Fibroblast of the aortic adventitia (primary cell): ENCODE measurements at places on chromosomes 7 and 10.
A peak's percentile ranks its signal among the peaks of the same experiment; 100 is the strongest.

DNA sequence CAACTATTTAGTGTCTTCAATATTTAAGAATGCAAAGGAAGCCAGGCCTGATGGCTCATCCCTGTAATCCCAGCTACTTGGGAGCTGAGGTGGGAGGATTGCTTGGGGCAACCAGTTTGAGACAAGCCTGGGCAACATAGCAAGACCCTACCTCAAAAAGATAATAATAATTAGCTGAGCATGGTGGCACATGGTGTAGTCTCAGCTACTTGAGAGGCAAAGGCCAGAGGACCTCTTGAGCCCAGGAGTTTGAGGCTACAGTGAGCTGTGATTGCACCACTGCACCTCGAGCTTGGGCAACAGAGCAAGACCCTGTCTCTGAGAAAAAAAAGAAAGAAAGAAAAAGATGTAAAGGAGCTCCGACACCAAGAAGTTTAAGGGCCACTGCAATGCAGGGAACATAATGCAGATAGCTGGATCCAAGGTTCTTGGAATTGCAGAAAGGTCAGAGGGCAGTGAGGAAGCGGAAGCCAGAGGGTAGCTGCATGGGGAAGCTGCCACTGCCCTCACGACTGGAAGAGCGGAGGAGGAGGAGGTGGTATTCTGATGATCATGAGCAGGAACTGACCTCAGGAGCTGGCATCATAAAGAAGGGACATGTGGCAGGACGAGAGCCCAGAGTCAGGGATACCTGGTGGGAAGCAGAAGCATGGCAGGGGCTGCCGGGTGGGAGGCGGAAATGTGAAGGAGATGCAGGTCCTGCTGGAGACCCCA, 60.2 kb upstream of the PODXL start:
- DNase-seq: no peak

GRCh38 chr7:111933609-111934008, 272.6 kb downstream of the DOCK4 start:
- DNase-seq: peak; percentile 19

GRCh38 chr10:109914966-109915365, 8.3 kb downstream of the XPNPEP1 start:
- peak; percentile 90 for DNase-seq

DNA sequence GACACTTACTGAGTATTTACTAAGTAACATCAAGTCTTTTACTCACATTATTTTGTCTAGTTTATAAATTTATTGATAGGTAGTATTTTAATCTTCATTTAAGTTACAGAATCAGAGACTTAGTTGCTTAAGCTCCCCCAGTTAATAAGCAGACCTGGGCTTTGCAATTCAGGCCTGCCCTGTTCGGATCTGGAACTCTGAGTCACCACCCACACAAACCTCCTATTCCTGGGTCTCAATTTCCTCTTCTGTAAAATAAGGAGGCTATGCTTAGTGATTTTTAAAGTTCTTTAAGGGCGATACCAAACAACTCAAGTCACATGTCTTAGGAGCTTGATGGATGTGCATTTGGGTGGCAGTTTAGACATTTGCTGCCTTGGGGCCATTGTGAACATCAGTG, 3.5 kb upstream of the MGAM start:
- no peak for DNase-seq

- DNase-seq: no peak
These were observed 139.2 kb upstream of the NRP1 start for GRCh38 chr10:33473688-33474087.

DNA sequence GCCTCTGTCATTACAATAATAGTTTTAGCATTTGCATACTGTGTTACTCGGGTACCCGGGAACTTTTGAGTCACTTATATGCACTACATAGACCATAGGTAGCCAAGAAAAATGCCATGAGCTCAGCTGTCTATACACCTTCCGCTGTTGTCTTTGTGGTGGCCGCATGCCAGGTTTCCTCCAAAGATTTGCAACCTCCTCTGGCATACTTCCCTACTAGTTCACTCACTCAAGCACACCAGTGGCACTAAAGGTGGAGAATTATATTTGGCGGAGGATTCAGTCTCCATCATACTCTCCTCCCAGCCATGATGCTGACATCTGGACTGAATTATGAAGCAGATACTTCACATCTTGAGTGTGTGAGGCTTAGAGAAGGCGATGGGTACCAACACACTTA, 35.6 kb upstream of the GRB10 start:
- no peak for DNase-seq

- DNase-seq: no peak
These were observed 35.5 kb downstream of the GPR141 start for GRCh38 chr7:37719077-37719476.

DNA sequence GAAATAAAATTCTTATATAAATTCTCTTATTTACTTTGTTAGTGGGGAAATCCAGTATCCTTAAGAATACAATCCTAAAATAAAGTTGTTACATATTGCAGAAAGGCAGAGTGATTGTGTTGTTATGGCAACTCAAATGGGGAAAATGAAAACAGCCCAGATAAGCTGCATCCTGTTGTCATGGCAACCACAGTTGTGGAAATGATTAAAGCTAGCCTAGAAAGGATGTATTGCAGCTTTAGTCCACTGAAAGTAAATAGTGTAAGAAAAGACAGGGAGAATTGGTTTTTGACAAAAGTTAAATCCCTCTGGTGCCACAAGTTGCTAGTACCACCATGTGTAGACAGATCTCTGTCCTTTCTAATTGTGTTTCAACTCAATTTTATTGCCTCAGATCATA, 43.2 kb downstream of the BTRC start:
- DNase-seq: peak; percentile 80

DNA sequence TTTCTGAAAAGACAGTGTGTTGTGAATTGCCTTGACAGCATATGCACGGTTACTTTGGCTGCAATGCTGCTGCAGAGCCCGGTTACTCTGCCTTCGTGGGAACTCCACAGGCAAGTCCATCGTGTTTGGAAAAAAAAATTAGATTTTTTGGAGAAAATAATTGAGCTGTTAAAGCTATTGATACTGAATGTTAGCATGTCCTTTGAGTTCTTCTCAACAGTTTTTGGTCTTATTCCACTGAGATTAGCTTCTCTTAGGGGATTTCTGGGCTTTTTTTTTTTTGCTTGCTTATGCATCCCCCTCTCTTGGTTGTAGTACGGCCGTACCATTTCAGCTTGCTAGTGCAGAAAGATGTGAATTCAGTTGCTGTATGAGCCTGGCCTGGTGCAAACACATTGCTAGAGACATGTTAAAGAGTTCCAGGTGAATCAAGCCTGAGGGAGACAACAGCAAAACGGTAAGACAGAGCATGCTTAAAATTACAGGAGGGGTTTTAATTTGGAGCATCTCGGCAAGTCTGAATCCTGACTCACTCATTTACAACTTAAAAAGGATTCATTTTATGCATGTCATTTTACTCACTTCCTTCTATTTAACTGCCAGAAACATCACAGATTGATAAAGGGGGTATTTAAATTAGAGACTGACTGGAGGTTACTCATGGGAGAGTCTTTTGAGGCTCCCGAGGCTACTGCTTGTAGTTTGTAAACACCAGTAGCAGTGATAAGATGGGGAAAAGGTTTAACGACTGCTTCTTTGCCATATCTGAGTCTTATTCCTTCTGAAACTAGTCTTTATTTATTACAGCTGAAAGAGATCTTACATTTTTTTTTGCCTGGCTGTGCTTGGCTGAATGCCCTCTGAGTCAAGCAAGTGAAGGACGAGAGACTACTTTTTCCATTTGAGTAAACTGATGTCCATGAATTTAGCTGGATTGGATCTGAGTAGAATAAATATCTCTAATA, 113.7 kb downstream of the CDK14 start:
- peak; percentile 78 for DNase-seq

DNA sequence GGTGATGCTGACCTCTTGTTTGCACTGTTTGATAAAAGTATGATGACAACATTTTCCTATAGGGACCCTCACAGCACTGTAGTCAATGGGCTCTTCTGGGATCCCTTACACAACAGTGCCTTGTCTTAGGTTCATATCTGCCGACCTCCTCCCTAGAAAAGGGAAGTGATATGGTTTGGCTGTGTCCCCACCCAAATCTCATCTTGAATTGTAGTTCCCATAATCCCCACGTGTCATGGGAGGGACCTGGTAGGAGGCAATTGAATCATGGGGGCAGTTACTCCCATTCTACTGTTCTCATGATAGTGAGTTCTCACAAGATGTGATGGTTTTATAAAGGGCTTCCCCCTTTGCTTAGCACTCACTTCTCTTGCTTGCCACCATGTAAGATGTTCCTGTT, 23.1 kb downstream of the ZC3HAV1 start:
- DNase-seq: no peak
